Stimulated activated CD4-positive, alpha-beta T cell treated with anti-CD3 and anti-CD28 coated beads, Interleukin-15, amount 100 ng/mL, for 1 hour (primary cell): ENCODE measurements at places on chromosomes 2 and 18.

DNA sequence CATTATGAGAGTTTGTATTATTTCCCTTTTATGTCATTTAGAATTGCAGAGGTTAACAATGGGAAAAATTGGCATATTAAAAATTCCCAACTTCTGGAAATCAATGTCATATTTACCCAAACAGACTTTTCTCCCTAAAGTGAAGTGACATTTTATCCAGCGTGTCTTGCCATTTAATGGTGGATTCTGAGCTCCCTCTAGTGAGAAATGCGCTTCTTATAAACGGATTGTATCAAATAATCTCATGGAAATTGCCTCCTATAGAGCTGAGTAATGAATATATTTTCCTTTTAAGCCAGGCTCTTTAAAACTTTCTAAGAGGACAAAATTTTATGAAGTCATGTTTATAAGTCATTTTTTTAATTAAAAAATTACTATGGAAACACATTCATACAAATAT is 5.7 kb upstream of the GCFC2 start:
- no peak for DNase-seq

- no peak for DNase-seq
Measured at GRCh38 chr2:236698016-236698627, 128.5 kb downstream of the ACKR3 start.

GRCh38 chr18:35083174-35083712 is 42.0 kb downstream of the MAPRE2 start:
- DNase-seq = no peak

DNA sequence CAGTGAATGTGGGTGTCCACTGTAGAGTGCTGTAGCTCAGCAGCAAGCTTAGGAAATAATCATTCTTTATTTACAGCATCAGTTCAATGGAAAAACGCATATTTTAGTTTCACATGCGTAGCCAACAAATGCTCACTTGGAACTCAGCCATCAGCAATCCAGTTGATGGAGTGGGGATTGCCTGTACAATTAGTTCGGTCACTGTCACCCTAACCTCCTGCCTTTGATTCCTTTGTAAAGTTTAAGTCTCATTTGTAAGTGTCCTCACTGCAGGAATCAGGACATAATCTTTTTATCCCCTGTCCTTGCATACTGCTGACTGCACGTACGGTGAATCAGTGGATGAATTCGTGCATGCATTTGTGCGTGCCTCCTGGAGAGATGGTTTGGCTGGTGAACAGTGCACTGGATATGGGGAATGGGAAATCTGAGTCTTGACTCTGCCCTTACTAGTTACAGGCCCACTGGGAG is 55.9 kb downstream of the RAB31 start:
- DNase-seq = no peak

DNA sequence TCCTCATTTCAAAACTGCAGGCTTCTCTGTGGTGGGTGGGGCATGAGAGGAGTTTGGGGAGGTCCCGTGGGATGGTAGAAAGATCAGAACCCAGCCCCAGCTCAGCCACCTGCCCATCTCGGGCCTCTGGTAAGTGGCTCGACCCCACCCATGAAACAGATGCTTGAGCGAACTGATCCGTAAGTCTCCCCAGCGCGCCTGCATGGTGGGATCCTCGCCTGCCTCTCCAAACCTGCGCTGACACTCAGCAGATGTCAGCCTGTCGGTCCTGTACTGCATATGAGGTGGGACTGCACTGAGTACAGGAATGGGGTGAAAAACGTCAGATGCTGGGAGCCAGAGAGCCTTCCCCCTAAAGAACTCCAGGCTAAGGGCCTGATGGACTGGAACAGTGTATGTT is 15.9 kb upstream of the RPL31 start:
- no peak for DNase-seq

- no peak for DNase-seq
Measured at GRCh38 chr2:150030436-150031190, 443.0 kb upstream of the MMADHC start.

DNA sequence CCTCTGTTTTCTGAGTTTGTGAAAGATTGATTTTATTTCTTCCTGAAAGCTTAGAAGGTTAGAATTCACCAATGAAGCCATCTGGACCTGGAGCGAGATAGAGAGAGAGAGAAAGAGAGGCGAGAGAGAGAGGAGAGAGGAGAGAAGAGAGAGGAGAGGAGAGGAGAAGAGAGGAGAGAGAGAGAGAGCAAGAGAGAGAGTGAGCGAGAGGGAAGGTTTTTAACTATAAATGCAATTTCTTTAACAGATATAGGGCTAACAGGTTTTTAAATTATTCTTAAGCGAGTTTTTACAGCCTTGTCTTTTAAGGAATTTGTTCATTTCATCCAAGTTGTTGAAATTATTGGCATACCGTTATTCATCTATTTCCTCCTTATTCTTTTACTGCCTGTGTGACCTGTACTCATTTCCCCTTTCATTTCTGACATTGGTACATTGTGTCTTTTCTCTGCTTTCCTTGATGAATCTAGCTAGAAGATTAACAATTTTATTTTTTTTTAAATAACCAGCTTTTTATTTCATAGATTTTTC is 56.1 kb downstream of the BABAM2 start:
- DNase-seq = no peak

DNA sequence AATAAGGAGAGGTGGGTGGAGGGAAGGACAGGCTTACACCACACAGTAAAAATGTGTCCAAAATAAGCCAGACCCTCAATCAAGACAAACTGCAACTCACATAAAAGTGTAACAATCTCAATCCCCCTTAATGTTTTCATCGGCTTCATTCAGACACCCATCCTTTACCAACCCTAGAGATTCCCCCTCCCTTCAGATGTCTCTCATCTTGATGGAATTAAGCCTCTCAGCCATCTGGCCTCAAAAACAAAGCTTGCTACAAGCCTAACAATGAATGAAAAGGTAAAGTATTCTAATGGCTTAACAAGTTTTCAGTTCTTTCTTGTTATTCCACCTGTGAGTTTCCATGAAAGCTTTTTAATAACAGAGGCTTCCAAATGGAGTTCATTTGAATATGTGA is 5.2 kb downstream of the RTTN start:
- no peak for DNase-seq

- DNase-seq = no peak
Measured at GRCh38 chr18:52738946-52739345, 398.9 kb downstream of the DCC start.

DNA sequence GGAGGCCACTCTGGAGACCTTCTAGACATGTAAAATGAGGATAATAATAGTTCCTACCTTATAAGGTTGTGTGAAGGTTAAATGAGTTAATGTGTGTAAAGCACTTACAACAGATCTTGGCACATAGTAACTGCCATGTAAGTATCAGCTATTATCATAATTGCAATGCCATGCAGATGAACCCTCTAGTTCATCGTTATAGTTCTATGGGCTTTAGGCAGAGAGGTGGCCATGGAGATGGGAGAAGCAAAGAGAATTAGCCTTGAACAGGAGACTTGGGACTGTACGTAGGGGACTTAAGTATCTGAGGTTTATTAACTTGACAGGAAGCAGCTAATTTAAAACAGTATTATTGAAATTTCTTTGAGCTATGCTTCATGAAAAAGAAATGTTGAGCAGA is 151.8 kb downstream of the PIK3C3 start:
- DNase-seq = no peak
